ENCODE measurements at places on chromosomes 11 and 22.

GRCh38 chr11:130145975-130146776 lies 13.4 kb upstream of the ST14 start:
- no peak for DNase-seq

- no peak for DNase-seq
These were observed 4.0 kb downstream of the NLRX1 start for GRCh38 chr11:119172513-119172912.

DNA sequence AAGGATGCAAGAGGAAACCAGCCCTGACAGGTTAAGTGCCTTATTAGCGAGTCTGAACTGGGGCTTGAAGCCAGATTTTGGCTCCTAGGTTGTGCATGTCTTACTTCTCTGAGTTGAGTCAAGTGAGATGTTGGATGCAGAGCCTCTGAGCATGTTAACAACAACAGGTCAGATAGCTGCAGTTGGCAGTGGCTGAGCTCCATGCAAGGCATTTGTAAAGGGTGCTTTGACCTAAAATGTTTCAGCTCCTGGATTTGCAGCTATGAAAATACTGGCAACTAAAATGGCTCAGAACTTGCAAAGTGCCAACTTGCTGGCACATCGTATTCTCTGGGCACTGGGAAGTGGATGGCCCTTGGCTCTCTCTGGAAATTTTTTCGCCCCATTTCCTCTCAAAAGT lies 16.4 kb upstream of the CSRP3 start:
- DNase-seq = no peak

DNA sequence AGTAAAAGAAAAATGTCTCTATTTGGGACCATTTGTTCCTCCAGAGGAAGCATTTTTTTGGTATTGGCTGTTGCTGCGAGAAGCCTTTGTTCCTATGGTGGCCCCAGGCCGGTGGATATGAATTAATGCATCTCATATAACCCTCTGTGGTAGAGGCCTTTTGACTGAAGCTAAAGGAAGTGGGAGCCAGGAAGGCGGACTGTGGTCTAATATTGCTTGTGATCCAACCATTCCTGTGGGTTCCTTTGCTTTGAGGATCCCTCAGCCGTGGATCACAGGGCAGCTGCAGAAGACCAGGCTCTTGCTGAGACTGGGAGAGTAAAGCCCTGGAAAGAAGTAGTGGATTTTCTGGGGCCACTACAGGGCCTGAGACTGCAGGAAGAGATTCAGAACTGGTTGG lies 68.3 kb upstream of the NAV2 start:
- DNase-seq = no peak

GRCh38 chr22:48858856-48859255 lies 968.8 kb downstream of the BRD1 start:
- DNase-seq = no peak

DNA sequence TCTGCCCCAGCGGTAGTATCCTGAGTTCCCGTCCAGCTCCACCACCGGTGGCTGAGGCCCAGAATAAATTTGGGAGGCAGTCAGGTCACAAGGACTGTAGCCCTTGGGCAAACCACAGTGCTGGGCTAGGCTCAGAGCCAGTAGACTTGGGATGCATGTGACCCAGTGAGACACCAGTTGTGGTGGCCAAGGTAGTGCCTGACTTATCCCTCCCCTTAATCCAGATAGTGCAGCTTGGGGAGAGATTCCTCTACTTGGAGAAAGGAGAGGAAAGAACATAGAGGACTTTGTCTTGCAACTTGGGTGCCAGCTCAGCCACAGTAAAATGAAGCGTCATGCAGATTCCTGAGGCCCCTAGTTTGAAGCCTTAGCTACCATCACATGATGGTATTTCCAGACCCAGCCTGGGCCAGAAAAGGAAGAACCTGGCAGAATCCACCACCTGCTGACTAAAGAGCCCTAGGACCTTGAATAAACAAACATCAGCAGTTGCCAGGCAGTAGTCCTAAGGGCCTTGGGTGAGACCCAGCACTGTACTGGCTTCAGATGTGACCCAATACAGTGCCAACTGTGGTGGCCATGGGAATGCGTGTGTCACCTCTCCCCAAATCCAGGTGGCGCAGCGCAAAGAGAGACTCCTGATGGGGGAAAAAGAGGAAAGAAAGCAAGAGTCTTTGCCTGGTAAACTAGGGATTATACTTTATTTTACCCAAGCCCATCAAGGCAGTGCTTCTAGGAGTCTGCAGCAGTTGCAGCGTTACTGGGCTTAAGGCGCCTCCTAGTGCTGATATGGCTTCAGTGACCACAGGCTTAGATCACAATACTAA lies 17.0 kb upstream of the DDX10 start:
- no peak for DNase-seq

GRCh38 chr11:57414612-57415212 lies 12.2 kb downstream of the SLC43A3 start:
- DNase-seq = no peak

- DNase-seq = no peak
These were observed 14.0 kb downstream of the VPS37C start for GRCh38 chr11:61147271-61147670.

DNA sequence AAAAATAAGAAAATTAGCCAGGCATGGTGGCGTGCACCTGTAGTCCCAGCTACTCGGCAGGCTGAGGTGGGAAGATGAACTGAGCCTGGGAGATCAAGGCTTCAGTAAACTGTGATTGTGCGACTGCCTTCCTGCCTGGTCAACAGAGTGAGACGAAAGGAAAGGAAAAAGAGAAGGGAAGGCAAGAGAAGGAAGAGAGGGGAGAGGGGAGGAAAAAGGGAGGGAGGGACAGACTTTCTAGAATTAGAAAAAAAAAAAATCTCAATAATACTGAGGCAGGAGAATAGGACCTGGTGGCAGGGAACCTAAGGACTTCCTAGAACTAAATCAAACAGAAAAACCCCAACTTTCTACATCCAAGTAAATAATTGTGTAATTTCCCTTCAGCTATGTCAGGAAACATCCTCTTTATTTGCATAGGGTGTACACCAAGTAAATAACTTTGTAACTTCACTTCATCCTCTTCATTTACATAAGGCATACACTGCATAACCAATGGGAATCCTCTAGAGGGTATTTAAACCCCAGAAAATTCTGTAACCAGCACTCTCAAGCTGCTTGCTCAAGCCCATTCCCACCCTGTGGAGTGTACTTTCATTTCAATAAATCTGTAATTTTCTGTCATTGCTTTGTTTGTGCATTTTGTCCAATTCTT lies 8.7 kb downstream of the SBF2 start:
- DNase-seq = no peak

- DNase-seq = no peak
These were observed 69.1 kb downstream of the NAT10 start for GRCh38 chr11:34174412-34175041.

DNA sequence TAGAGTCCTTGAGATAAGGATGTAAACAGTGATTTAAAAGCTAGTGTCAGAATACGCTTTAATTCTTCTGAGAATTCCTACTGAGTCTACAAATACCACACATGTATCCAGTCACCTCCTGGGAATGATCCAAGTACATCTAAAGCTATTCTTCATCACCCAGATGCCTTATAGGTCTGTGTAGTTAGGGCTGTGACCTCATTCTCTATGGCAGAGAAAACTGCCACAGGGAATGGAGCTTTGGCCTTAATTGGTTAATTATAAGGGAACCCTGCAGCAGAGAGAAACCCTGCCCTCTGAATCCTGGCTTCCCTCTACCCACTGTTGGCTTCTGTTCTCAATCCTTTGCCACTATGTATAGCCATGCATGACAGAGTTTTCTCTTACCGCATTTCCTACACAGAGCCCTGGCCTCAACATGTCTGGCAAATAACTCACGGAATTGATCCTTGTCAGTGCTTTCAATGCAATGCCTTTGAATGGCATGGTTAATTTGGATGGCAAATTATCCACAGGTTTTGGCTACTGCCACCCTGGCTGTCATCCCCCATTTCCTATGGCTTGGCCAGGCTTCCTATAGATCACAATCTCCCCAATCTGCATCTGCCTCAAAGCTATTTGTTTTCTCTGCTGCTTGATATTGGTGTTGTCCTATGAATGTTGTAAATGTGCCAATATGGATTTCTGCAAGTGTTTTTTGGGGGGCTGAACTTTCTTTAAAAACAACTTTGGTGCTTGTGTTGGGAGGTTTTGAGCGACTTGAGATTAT lies 2.9 kb downstream of the DIXDC1 start:
- DNase-seq = no peak

GRCh38 chr11:119974051-119974450 lies 163.9 kb downstream of the TRIM29 start:
- DNase-seq = no peak

DNA sequence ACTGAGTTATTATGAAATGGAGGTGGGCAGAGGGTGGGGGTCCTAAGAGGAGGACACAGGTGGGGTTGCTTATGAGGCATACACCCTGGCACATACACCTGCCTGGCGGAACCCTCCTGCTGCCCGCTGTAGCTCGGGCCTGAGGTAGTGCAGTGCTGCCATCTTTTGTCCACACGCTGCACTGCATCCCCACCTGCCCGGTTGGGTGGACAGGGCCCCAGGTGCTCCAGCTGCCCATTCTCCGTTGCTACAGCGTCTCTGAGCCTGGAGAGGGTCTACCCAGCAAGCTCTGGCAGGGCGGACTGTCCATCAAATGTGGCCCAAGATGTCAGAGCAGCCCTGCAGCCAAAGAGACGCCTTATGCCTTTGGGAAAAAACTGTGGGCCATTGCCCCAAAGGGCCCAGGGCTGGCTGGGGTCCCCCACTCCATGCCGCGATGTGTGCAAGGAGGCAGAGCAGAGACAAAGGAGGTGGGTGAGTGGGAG lies 131.2 kb downstream of the BUD13 start:
- DNase-seq = no peak
